ENCODE measurements at places on chromosomes 7 and 10.

DNA sequence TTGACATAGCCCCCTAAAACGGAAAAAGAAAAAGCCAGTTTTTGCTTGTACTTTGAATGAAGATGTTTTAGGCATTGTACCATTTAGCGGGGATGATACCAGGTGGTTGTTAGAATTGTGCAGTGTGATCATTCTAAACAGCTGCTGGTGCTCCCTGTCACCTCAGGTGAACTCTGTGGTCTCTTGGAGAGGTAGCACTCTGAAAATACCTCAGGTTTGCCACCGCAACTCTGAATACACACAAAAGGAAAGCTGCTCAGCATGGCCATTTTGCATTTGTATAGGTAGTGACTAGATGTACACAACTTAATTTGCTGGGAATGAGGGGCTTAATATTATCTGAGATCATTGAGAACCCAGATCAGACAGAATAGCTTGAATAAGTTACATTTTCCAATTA lies 52.6 kb downstream of the PLEKHA8 start:
- no peak for DNase-seq

DNA sequence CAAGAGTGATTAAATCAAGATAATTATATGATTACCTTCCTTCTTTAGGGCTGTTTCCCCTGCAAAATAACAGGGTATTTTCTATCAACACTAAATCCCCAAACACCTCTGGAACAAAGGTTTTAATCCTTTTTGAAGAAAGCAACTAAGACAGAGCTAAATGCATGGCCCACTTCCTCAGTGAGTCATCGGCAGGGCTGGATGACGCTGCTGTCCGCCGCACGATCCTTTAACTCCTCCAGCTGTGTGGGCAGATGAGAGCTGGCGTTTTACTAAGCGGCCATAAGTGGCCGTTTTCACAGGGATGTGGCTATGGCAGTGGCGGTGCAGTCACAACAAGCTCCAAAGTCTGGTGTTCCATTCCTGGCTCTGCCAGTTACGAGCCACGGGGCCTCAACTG lies 76.0 kb upstream of the C1QL3 start:
- DNase-seq = peak; percentile 72

GRCh38 chr10:75827587-75828021 lies 396.2 kb downstream of the LRMDA start:
- no peak for DNase-seq

- DNase-seq = no peak
Measured at GRCh38 chr10:70621503-70622078, 19.1 kb upstream of the PRF1 start.

- no peak for DNase-seq
Measured at GRCh38 chr7:24874791-24875190, 105.2 kb downstream of the OSBPL3 start.

DNA sequence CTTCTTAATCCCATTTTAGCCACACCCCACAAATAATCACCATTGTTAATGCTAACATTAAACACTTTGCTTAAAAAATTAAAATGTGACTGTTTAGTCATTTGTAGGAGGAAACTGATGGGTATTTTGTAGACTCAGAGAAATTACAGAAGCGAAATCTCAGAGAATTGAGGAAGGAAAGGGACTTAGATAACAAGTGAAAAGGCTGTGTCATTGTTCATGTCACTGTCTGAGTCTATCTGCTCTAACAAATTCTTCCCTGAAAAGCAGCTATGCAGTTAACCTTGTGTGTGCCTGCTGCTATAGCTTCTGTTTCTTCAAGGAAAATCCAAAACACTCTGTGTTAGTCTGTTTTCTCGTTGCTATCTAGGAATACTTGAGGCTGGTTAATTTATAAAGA lies 40.9 kb upstream of the PLXDC2 start:
- DNase-seq = no peak

Measured in A172 (cell line).